ENCODE measurements at places on chromosomes 5 and 9.

- no peak for DNase-seq
These were observed 58.6 kb downstream of the SLIT3 start for GRCh38 chr5:169242175-169242848.

GRCh38 chr9:99019510-99020331, 76.0 kb downstream of the COL15A1 start:
- DNase-seq: no peak

- no peak for DNase-seq
These were observed 2.6 kb upstream of the F2RL1 start for GRCh38 chr5:76816110-76816831.

DNA sequence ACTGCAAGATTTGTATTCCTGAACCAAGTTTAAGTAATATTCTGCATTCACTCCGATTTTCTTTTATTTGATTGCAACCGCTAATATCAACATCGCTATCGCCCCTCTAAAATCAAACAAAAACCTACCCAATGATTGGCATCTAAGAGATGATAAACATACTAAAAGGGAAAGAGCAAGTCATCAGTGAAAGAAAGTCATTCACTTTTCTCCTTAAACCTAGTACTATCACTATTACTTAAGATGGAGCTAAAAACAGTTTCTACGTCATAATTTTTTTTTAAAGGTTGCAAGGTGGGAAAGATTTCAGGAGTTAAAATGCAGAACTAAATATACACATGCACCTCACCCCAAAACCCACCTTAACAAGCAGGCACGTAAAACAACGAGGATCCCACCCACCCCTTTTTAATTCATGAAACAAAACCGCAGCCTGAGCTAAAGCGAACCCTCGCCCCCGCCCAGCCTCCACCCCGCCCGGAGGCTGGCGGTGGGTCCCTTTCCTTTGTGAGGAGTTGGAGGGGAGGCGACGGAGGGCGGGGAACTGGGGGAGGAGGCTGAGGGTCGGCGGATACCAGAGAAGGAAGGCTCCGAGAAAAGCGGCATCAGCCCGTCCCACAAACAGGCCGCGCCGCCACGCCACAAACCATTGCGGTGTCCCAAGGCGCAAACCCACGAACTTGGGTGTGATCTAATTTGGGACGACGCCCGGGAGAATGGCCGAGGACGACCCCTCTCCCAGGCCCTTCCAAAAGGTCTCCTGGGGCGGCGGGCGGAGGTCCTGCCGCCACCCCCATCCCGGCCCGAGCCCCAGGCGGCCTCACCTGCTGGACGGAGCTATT, 861 bp downstream of the UBQLN1 start:
- peak; percentile 41 for DNase-seq

GRCh38 chr5:32581010-32581785, 4.2 kb upstream of the SUB1 start:
- DNase-seq: no peak

DNA sequence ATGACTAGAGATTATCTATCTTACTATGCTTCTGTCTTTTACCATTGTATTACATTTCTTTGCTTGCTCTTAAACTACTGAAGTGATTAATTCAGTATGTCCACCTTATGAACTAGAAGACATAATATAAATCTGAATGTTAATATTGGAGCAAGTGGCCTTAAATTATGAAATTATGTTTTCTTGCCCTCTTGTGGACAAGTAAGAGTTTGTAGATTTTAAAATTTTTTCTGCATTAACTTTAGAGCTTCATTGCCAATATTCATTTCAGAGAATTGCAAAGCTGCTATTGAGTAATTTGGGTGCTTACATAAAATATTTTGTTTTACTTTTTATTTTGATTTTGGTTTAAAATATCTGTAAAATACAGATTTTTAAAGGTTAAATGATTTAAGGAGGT, 55.3 kb downstream of the RANBP17 start:
- no peak for DNase-seq

DNA sequence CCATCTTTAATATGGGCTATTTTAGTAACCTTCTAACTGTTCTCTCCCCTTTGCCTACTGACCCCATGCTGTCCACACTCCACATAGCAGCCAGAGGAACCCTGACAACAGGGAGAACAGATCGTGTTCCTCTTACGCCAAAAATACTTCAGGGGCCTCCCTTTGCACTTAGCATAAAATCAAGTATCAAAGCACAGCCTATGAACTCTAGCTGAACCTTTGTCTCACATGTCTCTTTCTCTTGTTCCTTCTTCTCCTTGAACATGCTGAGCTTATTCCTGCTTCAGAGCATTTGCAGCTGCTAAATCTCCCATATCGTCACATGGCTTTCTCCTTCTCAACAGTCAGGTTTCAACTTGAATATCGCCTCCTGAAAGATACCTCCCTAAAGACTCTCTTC, 698.8 kb upstream of the C9orf72 start:
- DNase-seq: no peak

GRCh38 chr5:88665750-88666215, 217.2 kb downstream of the MEF2C start:
- DNase-seq: no peak

GRCh38 chr9:3495855-3496254, 29.9 kb downstream of the RFX3 start:
- no peak for DNase-seq

GRCh38 chr5:147057051-147057450, 177.8 kb upstream of the STK32A start:
- DNase-seq: no peak

Data from activated CD8-positive, alpha-beta memory T cell treated with anti-CD3 and anti-CD28 coated beads for 1 hour (primary cell).